ENCODE measurements at places on chromosomes 3 and 15. TPM values are rescaled to one million over a fixed set of nuclear protein-coding genes. Genes with fewer than 3 reads are reported as not detected.

The ISG20 gene
- total RNA-seq, result 1.9 TPM

The INSYN1 gene
- total RNA-seq, result 1.2 TPM

The NCK1 gene
- 244 TPM for total RNA-seq

The LIPH gene
- total RNA-seq, result 0.36 TPM

The SPRED1 gene
- total RNA-seq, result 55.1 TPM

The PLA2G4B gene
- total RNA-seq, result 0.49 TPM

The PCLAF gene
- total RNA-seq, result 6.6 TPM

The NDUFB4 gene
- 5.6 TPM for total RNA-seq

The DNAJC13 gene
- total RNA-seq, result 157 TPM

The MAPKBP1 gene
- 12.7 TPM for total RNA-seq

The BOC gene
- 16.9 TPM for total RNA-seq

The UNC13C gene
- total RNA-seq, result 0.81 TPM

The BTLA gene
- total RNA-seq, result not detected

The TGM4 gene
- total RNA-seq, result not detected

The ARRDC4 gene
- total RNA-seq, result 6.2 TPM
